ENCODE measurements at places on chromosomes 11 and 22.
A peak's percentile ranks its signal among the peaks of the same experiment; 100 is the strongest.

GRCh38 chr11:20249378-20249777, 89.1 kb upstream of the DBX1 start:
- DNase-seq, result no peak

- no peak for DNase-seq
Measured at GRCh38 chr22:41296826-41297667, 4.3 kb upstream of the ZC3H7B start.

GRCh38 chr11:77151804-77152509, 23.9 kb downstream of the MYO7A start:
- no peak for DNase-seq

DNA sequence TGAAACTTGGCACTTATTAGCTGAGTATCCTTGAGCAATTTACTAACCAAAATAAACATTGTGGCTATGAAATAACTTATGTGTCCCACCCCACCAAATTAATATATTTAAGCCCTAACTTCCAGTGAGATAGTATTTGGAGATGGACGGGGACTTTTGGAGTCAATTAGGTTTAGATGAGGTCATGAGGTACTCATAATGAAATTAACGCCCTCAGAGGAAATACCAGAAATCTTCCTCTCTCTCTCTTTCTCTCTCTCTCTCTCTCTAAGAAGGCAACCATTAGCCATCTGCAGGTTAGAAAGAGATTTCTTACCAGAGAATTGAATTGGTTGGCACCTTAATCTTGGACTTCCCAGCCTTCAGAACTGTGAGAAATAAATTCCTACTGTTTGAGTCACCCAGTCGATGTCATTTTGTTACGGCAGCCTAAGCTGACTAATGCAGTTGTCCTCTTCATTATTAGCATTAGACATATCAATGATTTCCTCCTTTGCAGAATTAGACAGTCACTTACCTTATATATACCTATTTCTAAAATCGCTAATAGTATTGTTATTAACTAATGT, 1284.0 kb downstream of the FAM181B start:
- DNase-seq, result no peak

- DNase-seq, result no peak
Measured at GRCh38 chr11:71241721-71242259, 10.6 kb downstream of the SHANK2 start.

- DNase-seq, result no peak
Measured at GRCh38 chr11:16338393-16338792, 18.0 kb downstream of the SOX6 start.

DNA sequence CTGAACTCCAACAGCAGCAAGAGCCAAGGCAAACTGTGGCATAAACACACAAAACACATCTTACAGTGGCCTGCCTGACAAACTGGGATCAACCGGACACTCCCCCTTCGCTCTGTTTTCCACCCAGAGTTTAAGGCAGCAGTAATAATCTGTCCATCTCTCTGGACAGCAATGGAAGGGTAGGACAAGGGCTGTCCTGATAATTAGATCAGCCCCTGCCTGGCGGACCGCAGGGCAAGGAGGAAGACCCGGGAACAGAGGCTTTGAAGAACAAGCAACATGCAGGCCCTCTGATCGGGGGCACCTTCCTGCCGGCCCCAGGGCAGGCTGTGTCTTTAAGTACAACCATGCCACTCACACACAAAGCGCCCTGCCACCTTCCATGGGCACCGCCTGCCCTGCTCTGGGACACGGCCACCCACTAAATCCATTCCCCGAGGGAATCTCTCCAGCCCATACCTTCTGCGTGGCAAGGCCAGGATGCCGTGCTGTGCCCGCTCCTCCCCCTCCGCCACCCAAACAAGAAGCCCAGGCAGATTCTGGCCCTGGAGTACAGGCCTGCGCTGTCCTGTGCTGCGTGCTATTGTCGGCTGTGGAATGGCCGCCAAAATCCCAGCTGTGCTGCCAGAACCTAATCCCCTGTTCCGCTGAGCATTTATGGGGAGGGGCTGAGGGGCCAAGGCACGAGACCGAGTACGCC, 38.8 kb downstream of the NUMA1 start:
- DNase-seq, result no peak

GRCh38 chr22:37409031-37409430, 18.2 kb downstream of the ELFN2 start:
- no peak for DNase-seq

DNA sequence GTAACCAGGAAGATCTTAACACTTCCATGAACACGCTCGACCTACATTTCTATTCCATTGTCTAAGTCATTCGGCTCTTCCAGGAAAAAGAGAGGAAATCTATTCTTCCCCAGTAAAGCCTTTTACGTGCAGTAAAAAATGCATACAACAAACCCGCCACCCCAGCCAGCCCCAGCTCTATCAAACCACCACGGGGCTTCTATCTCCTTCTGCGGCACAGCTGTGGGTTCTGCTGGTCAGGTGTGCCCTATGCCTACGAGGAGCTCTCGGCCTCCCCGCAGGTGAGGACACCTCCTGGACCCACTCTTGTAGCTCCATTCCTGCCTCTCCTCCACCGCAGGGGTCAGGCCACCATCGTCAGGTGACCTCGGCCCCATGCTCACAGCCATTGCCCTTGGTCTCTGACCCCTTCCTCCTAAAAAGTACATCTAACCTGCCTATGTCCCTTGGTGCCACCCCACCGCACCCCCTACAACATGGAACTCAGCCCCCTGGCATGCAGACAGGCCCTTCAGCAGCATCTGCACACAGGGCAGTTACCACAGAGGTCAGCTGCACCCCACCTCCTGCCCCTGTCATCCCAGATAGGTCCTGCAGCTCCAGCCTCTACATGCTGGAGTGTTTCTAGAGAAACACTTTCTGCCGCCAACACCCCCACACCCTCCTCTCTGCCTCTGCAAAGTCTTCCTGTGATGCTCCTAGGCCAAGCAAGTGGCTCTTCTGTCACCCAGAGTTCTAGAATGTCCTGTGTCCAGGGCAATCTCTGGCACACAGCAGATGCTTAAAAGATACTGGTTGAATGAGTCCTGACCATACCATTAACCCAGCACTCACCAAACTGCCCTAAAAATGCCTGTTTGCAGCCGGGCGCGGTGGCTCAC, 3.1 kb downstream of the DEAF1 start:
- DNase-seq, result no peak

DNA sequence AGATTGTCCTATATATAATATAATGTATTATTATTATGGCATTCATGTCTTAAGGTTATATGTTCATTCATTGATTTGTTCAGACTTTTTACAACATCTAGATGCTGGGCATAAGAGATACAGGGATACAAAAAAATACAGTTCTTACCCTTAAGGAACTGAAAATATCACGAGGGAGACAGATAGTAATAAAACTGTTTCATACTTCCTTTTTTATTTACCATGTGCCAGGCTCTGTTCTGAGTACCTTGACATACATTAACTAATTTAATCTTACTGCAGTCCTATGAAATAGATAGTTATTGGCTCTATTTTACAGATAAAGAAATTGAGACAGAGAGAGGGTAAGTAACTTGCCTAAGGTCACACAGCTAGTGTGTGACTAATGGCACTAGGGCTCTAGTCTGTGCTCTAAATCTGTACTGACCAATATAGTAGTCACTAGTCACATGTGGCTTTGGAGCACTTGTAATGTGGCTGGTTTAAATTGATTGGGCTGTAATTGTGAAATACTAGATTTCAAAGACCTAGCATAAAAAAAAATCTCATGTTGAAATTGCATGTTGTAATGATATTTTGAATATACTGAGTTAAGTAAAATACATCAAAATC, 21.3 kb downstream of the TRIM44 start:
- DNase-seq, result no peak

DNA sequence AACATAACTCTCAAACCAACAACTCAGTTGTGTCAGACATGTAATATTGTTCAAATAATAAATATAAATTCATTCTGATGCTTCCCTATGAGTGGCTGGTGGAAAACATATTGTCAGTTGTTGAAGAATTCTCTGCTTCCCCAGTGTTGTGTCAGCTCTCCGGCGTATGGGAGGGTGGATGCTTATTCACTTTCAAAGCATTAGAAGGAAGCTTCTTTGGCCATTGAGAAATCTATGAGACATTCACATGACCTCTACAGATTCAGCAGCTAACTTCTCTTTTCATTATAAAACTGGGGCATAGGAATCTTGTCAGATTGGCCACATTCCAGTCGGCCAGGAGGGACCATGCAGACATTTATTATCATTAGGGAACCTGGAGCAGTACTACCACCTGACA, 2.9 kb downstream of the OR51V1 start:
- DNase-seq, result no peak

DNA sequence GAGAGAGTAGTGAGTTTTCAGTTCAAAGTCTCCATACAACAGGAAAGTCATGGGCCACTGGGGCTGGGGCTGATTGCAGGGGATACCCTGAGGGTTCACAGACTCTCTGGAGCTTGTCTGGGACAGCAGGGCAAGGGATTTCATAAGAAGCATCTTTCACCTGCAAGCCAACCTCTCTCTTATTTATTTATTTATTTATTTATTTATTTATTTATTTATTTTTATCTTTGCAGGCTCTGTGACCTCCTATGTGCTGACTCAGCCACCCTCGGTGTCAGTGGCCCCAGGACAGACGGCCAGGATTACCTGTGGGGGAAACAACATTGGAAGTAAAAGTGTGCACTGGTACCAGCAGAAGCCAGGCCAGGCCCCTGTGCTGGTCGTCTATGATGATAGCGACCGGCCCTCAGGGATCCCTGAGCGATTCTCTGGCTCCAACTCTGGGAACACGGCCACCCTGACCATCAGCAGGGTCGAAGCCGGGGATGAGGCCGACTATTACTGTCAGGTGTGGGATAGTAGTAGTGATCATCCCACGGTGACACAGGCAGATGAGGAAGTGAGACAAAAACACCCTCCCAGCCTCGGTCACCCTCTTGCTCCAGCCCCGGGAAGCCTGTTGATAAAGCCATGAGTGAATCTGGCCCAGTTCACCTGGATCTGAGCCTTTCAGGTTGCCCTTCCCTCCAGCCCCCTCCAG, 68.4 kb downstream of the GGTLC2 start:
- no peak for DNase-seq

DNA sequence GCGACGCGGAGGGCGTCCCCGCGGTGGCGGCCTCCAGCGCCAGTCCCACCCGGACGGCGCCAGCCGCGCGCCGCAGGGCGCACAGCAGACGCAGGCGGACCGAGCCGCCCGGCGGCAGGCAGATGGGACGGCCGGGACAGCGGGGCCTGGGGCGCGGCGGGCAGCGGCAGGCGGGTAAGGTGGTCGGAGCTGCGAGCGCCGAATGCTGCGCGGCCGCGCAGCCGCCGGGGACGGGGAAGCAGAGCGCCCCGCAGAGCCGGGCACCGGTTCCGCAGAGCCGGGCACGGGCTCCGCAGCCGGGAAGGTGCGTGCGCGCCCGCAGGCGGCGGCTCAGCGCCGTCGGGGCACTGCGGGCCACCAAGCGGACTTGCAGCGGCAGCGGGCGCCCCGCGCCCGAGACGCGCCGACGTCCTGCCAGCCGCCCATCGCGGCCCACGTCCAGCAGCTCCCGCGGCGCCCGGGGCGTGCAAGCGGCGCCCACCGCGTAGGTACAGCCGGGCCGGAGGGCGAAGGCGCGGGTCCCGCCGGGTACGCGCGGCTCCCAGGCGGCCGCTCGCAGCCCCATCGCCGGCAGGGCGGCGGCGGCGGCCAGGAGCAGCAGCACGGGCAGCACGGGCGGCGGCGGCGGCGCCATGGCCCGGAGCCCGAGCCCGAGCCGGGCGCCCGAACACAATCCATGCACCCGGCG, 739 bp downstream of the CELSR1 start:
- no peak for DNase-seq

DNA sequence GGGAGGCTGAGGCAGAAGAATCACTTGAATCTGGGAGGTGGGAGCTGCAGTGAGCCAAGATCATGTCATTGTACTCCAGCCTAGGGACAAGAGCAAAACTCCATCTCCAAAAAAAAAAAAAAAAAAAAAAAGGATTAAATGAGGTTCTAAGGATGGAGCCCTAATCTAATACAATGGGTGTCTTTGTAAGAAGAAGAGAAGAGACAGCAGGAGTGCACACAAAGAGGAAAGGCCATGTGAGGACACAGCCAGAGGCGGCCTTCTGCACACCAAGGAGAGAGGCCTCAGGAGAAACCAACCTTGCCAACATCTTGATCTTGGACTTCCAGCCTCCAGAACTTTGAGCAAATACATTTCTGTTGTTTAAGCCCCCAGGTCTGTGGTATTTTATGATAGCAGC, 66.6 kb upstream of the CECR2 start:
- DNase-seq, result no peak

- DNase-seq, result no peak
Measured at GRCh38 chr11:132814410-132814809, 717.9 kb downstream of the OPCML start.

DNA sequence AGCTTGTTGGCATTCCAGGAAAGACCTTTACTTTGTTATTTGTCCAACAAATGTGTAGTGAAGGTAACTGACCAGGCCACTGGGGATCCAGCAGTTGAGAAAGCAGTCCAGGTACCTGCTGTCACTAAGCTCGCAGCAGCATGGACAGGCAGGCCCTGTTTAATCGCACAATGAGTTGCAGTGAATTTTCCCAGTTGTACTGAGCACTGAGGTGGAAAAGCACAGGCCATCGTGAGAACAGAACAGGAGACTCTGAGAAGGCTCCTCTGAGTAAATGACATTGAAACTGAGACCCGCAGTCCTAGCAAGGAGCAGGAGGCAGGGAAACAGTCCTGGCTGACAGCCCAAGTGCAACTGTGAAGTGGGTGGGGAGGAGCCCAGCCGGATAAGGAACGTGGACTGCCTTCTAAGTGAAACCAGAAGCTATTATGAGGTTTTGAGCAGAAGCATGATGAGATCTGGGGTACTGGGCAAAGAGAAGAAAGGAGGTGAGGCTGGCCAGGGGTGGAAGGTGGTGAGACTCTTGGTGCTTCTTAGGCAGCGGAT, 39.8 kb upstream of the CDON start:
- DNase-seq, result peak; percentile 13

- DNase-seq, result no peak
Measured at GRCh38 chr11:94653561-94653960, 86.4 kb downstream of the PIWIL4 start.

DNA sequence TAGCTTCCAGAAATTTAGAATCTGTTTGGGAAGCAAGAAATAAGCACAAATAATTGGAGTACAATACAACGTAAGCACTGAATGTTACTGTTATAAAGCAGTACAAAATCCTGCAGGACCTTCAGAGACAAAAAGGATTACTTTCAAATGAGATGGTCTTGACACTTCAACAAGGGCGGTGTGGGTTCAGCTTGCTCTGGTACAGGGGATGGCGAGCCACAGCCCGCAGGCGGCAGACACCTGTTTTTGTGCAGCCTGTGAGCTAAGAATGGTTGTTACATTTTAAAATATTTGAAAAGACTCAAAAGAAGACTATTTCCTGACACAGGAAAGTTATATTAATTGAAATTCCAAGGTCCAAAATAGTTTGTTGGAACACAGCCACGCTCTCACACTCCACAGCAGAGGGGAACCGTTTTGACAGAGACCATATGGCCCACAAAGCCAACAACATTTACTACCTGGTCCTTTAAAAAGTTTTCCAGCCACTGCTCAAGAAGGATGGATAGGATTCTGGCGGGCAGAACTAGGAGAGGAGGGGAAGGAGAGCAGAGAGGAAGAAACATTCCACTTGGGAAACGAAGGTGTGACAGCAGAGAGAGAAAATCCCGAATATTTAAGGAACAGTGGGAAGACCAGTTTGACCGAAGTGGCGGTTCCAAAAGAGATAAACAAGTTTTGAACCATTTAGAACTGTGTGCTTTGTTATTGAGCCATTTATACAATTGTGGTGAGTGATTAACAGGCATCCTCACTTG, 6.3 kb downstream of the PRDM10 start:
- DNase-seq, result no peak

GRCh38 chr11:69899957-69900821, 81.0 kb upstream of the FGF3 start:
- no peak for DNase-seq

All from NCI-H226 (cell line).